ENCODE measurements at places on chromosomes 3 and 15. TPM values are rescaled to one million over a fixed set of nuclear protein-coding genes. Genes with fewer than 3 reads are reported as not detected.

FEZF2 gene
- total RNA-seq: not detected

DNA sequence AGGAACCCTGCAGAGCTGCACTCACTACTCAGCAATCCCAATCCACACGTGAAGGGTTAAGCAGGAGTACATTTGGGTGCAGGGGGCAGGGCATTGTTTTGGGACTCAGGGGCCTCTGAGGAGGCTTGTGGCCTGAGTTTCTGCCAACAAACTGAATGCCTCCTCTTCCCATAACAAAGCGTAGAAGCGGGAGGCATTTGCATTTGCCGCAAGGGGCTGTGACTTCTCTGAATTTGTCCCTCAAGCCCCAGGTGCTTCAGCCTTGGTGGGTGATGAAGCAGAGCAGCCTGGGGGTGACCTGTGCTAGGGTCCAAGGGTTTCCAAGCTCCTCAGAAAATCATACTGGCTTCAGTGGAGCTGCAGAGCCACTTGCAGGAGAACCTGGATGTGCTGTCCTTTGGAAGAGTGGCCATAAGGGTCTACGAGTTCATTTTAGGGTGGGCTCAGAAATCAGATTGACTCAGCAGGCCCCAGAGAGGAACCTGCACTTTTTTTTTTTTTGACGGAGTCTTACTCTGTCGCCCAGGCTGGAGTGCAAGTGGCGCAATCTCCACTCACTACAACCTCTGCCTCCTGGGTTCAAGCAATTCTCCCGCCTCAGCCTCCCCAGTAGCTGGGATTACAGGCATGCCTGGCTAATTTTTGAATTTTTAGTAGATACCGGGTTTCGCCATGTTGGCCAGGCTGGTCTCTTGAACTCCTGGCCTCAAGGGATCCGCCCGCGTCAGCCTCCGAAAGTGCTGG, 1.4 kb upstream of the RPSA start:
- H3K4me3 ChIP-seq: no peak overlapping the region
- peaks cover 22% of the 10 kb centered on the region for H3K36me3 ChIP-seq
- no peak for DNase-seq
- no peak overlapping the region for H3K27ac ChIP-seq
- H3K4me1 ChIP-seq: peaks cover 11% of the 10 kb centered on the region

RNF7 gene
- 87.3 TPM for total RNA-seq

GRCh38 chr3:97138914-97139541, 324.6 kb downstream of the EPHA6 start:
- no peaks in the 10 kb centered on the region for H3K36me3 ChIP-seq
- H3K27me3 ChIP-seq: no peaks in the 10 kb centered on the region
- no peak overlapping the region for H3K27ac ChIP-seq
- no peak for DNase-seq
- H3K4me1 ChIP-seq: no peaks in the 10 kb centered on the region

UBA7 gene
- total RNA-seq: 12.5 TPM
